ENCODE measurements at places on chromosomes 2 and 18. TPM values are rescaled to one million over a fixed set of nuclear protein-coding genes. Genes with fewer than 3 reads are reported as not detected.

DNA sequence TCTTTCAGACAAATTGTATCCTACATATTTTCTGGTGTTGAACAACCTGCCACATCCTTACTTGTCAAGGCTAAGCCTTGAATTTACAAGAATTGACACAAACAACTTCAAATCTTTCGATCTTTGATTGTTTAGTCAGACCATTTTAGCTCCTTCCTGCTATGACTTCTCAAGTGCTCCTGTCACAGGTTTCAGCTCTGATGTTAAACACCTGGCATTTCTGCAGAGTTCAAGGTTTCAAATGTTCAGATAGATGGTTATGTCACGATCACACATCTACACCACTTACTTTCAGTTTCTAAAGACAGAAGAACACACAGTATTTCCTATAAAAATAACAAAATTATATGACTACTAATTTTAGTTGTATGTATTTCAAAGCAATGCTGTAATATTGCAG, 84.0 kb downstream of the RND3 start:
- no peak for DNase-seq

GRCh38 chr2:46552079-46552478, 72.7 kb downstream of the TMEM247 start:
- no peak for DNase-seq

- DNase-seq, result no peak
Observed at GRCh38 chr2:86249579-86250391, 50.5 kb downstream of the MRPL35 start.

DNA sequence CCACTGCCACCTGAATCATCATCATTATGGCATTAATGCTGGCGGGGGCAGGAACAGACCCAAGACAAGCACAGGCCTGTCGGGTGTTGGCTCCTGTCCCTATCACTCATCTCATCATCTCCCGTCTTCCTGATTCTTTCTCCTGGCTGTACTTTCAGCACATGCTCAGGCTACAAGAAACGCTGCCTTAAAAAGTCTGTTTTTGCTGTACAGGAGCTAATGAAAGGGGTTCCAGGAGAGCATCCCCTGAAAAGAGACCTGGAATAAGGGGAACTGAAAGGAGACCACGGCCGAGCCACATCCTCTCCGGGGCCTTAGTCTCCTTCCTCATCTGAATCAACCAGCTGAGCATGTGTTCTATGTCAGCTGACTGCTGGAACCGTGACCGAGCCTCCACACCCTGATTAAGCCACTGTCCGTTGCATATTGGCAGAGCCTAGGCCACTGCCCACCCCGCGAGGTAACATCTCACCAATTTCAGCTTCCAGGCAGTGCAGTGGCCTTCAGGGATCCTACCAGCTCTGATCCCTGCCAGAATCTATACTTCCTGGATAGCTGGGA, 62.6 kb downstream of the DNMT3A start:
- DNase-seq, result no peak

GRCh38 chr2:45055162-45055605, 45.9 kb upstream of the SIX2 start:
- DNase-seq, result no peak

- DNase-seq, result no peak
Observed at GRCh38 chr2:111100765-111101162, 19.9 kb upstream of the BCL2L11 start.

- no peak for DNase-seq
Observed at GRCh38 chr2:158665536-158666302, 129.4 kb upstream of the DAPL1 start.

GRCh38 chr18:22191346-22191695, 21.9 kb downstream of the GATA6 start:
- DNase-seq, result no peak

Gene LCT
- total RNA-seq, result 0.20 TPM

Gene ACTG2
- 27.0 TPM for total RNA-seq

Gene MOGAT1
- total RNA-seq, result 0.46 TPM

Gene GALNT14
- 0.98 TPM for total RNA-seq

Gene PLGLB1
- 3.7 TPM for total RNA-seq

Gene GALNT5
- 23.9 TPM for total RNA-seq
